NCI-H1417 (cell line): ENCODE measurements at places on chromosomes 1 and 21.

DNA sequence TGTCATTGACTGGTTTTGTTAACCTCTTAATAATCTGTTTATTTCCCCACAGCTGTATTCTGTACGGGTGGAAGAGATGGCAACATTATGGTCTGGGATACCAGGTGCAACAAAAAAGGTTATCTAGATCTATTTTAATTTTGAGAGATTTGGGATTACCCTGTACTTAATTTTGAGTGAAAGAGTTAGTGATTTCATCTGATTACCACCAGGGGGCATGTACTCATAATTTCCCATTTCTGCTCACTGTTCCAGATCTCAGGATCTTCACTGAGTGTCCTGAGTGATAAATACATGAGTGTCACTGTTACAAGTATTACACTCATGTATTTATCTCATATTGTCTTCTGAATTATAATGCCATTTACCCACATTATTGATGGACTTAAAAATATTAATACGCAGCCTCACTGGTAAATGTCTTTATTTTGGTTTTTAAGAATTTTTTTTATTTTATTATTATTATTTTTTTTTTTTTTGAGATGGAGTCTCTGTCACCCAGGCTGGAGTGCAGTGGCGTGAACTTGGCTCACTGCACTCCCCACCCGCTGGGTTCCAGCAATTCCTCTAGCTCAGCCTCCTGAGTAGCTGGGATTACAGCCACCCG, 27.4 kb downstream of the DTL start:
- DNase-seq, result peak; percentile 5

- no peak for DNase-seq
Observed at GRCh38 chr1:156247460-156248322, at the start of gene PAQR6. Gene PAQR6, minus strand, starts transcription at chr1:156248056. Its CDS starts 1,325 bp downstream, at chr1:156246731.

GRCh38 chr1:177274687-177275211, 104.0 kb downstream of the BRINP2 start:
- DNase-seq, result no peak

GRCh38 chr1:114299331-114299975, 145.8 kb upstream of the SYT6 start:
- no peak for DNase-seq

DNA sequence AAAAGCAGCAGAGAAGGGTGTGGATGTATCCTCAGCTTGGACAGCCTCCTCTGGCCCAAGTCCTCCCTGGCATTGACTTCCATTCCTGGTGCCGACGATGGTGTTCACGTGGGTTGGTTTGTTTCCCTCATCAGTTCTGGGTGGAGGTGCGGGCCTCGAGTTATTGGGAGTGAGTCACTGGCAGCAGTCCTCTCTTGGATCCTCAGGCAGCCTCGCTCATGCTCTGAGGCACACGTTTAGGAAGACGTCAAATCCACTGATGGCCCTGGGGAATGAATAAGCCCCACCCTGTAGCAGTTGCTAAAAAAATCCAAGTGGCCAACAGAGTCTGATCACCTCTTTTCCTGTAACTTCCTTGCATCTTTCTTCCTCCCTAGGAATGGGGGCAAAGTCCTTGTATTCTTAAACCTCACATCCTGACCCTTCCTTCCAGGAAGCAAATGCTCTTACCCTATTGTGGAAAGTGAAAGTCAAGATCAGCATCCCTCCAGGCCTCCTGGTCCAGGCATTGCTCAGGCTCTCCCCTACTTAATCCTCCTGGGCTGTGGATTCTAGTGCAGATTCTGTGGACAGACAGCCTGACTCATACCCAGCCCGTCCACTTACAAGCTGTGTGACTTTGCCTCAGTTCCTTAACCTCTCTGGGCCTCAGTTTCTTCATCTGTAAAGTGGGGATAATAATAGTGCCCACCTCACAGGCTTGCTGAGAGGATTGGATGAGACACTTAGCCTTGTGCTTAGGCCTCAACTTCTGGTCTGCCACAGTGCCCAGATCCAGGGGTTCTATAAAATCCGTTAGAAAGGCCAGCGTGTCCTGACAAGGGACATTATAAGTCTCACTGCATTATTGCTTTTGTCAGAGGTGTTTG, 111.1 kb downstream of the TLR5 start:
- DNase-seq, result no peak

- DNase-seq, result no peak
Observed at GRCh38 chr1:37458551-37458950, 15.8 kb upstream of the ZC3H12A start.

- DNase-seq, result no peak
Observed at GRCh38 chr1:212600980-212601379, 7.6 kb upstream of the ATF3 start.

- peak; percentile 15 for DNase-seq
Observed at GRCh38 chr1:20640183-20640597, 6.9 kb downstream of the PINK1 start.

GRCh38 chr1:211928993-211929637, 98.6 kb upstream of the LPGAT1 start:
- no peak for DNase-seq

GRCh38 chr1:50700214-50700613, 259.9 kb downstream of the FAF1 start:
- peak; percentile 99 for DNase-seq

- no peak for DNase-seq
Observed at GRCh38 chr1:58754683-58755467, 29.0 kb downstream of the JUN start.

GRCh38 chr1:227613526-227613925, 50.2 kb downstream of the ZNF678 start:
- no peak for DNase-seq

DNA sequence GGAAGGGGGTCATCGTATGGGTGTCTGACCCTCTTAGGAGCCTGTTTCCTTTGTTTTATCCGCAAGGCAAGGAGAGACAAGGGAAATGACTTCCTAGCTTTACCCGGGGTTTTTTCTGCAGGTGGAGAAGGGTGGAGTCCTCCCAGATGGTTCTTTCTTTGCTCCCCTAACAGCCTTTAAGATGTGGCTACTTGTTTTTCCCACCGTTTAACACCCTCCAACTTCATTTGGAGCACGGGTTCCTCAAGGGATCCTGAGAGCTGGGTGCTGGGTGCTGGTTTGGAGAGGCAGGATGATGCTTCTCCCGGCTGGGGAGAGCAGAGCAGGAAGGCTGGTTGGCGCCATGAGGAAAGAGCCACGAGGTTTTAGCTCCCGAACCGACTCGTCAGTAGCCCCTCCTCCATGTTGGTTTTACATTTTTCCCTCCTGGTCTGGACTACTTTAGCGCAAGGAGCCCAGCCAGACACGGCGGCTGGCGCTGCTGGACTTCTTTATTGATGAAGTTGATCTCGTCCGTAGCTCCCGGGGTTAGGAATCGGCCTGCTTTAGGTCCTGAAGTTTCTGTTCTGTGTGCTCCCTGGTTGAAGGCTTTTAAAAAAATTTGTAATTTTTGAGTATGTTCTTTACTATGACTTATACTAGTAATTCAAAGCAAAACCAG, 1.4 kb downstream of the UCK2 start:
- peak; percentile 90 for DNase-seq

DNA sequence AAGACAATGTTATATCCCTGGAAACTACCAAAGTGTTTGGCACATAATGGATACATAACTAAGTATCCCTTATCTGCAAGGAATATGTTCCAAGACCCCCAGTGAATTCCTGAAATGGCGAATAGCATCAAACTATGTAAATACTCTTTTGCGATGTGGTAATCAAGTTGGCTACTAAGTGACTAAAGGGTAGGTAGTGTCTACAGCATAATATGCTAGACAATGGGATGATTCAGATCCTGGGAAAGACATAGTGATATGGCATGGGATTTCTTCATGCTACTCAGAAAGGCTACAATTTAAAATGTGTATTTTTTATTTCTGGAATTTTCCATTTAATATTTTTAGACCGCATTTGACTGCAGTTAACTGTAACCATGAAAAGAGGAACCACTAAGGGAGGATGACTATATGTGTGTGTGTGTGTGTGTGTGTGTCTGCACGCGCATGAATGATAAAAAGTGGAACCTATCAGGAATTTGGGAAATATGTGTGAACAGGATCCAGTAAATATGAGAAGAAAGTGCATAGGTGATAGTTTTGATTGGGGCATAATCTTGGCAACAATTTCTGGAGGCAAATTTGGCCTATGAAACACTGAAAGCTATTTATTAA, 1899.9 kb downstream of the NCAM2 start:
- no peak for DNase-seq

DNA sequence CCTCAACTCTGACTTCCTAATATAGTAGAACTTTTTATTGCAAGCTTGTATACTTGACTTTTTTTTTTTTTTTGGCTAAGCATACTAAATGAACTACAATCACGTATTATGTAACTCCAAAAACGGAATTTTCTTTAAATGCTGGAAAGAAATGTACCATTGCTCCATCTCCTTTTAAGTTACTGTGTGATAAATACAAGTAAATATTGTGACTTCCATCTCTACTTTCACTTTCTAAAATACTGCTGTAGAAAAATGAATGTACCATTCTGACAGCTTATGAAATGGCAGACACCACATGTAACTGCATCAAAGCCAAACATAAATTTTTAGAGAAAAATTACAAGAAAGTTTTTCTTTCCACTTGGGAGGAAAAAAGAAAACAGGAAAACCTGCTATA, 54.7 kb downstream of the ASH1L start:
- DNase-seq, result no peak

GRCh38 chr1:4270651-4271337, 370.7 kb upstream of the C1orf174 start:
- no peak for DNase-seq

- DNase-seq, result no peak
Observed at GRCh38 chr1:236541710-236542109, 17.9 kb downstream of the LGALS8 start.

DNA sequence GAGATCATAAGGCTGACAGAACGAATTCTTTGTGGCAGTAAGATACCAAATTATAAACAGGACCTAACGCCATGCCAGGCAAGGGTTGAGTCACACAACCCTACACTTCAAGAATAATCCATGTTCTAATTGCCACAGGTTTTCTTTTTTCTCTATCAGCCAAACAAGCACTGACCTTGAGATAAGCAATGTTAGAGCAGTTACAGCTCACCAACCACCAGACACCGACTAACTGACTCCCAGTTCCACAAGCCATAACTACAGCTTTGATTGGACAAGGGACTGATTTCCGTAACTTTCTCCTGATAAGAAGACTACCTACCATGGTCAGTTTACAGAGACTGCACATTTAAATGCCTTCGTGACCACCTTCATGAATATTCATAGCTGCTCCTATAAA, 149.6 kb downstream of the PTPRU start:
- no peak for DNase-seq

- DNase-seq, result no peak
Observed at GRCh38 chr1:30285501-30285932, 437.9 kb downstream of the MATN1 start.

DNA sequence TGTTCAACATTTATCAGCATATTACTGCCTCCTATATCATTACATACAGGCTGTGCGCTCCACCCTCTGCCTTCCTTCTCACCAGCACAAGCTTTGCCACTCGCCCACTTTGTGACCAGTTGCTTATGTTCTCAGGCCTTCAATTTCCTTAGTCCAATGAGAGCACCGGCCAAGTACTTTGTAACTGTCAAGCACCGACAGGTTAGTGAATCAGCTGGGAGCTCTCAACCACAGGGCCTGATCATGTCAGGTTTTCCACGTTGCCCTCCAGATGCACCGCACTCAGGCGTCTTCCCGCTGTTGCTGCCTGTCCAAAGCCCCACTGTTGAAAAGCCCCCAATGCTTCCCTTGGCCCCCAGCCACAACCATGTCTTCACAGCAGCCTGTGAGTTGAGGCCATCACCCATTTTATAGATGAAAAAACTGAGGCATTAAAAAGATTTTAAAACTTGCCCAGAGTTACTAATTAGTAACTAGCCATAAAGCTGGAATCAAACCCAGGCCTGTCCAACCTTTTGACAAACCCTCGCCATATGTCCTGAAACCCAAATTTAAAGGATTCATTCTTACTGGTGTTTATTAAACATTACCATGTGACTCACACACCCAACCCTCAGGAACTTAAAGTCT, 3.4 kb upstream of the KCNN3 start:
- DNase-seq, result no peak

- DNase-seq, result no peak
Observed at GRCh38 chr1:198637916-198638437, 863 bp upstream of the PTPRC start.

DNA sequence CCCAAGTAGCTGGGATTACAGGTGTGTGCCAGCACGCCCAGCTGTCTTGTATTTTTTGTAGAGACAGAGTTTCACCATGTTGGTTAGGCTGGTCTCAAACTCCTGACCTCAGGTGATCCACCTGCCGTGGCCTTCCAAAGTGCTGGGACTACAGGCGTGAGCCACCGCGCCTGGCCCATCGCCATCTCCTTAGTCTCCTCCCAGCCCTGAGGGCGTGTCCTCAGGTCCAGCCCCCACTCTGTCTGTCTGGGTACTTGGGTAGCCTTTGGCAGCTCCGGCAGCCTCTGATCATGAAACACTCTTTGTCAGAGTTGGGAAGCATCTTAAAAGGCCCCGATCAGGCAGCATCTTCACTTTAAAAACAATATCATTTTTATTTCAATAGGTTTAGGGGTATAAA, 90.3 kb upstream of the DISP3 start:
- no peak for DNase-seq

- DNase-seq, result no peak
Observed at GRCh38 chr21:37915941-37916309, 332 bp downstream of the KCNJ6 start.
